ENCODE measurements at places on chromosomes 2 and 18.
A peak's percentile ranks its signal among the peaks of the same experiment; 100 is the strongest.

DNA sequence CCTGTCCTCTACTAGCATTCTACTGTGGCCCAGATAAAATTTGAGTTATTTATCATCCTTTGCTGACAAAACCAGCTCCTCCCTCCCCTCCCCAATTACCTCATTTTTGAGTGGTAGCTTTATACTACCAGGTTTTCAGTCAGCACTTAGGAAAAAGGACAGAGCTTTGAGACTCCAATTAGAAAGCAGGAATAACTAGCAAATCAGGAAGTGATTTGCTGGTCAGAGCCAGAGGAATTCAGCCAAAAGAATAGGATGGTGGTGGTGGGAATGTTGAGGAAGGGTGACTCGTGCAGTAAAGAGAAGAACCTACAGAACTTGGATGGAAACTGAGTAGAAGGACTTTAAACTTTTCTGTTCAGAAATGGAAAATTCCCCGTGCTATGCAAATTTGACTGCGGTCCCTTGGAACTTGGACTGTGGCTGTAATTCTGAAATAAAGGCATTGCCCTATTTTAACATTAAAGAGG is 3.7 kb downstream of the MYL12B start:
- DNase-seq, result peak; percentile 48

GRCh38 chr2:184270660-184271059 is 327.7 kb upstream of the ZNF804A start:
- no peak for DNase-seq

DNA sequence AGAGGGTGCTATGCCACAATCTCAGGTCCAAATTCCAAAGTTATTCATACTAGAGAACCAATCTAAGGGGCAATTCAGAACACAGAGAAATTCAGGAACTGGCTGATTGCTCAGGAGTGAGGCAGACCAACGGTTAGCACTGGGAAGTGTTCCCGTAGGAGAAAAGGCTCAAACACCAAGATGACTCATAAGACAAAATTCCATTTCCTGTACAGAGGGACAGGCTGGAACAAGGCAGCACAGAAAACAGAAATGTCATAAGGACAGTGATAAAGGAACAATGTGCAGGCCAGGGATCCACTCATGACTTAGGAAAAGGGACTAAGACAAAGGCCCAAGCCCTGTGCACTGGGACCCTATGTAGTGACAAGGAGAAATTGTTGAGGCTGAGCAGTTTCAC is 54.2 kb downstream of the PDE1A start:
- DNase-seq, result peak; percentile 87

DNA sequence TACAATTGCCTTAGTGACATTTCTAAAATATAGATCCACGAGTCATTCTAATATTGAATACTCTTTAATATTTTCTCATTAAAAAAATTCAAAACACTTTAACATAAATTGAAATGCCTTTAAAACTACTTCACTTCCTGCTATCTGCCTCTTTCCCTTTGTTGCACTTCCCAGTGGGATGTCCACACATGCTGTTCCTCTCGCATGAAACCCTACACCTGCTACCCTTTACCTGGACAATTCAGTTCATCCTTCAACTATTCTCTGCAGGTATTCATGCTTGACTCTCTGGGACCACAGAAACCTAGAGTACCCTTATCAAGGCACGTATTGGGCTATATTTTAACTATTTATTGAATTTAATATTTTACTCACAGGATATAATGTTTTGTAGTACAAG is 373.3 kb upstream of the GALNT5 start:
- no peak for DNase-seq

GRCh38 chr2:951224-952006 is 766 bp downstream of the SNTG2 start:
- no peak for DNase-seq

- no peak for DNase-seq
Observed at GRCh38 chr2:170092436-170093060, 85.4 kb upstream of the MYO3B start.

- DNase-seq, result peak; percentile 69
Observed at GRCh38 chr2:223727562-223727961, 109.8 kb downstream of the AP1S3 start.

GRCh38 chr18:10546557-10547300 is 20.9 kb downstream of the NAPG start:
- no peak for DNase-seq

DNA sequence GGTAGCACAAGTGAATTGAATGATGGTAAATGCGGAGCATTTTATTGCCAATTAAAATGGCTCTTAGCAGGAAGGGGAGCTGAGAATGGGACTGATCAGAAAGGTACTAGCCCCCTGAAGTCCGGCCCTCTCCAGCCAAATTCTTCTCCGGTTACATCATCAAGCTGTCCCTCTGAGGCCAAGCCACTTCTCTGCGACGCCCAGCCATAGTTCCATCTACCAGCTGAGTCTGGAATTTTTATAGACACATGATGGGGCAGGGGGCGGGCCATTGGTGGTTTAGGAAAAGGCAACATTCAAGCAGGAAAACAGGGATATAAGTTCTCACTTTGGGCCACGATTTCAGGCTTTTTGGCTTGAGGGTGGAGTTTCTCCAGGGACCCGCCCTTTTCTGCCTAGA is 22.7 kb downstream of the RPRM start:
- DNase-seq, result no peak

GRCh38 chr18:3251963-3252277 is 4.3 kb downstream of the MYL12A start:
- no peak for DNase-seq

DNA sequence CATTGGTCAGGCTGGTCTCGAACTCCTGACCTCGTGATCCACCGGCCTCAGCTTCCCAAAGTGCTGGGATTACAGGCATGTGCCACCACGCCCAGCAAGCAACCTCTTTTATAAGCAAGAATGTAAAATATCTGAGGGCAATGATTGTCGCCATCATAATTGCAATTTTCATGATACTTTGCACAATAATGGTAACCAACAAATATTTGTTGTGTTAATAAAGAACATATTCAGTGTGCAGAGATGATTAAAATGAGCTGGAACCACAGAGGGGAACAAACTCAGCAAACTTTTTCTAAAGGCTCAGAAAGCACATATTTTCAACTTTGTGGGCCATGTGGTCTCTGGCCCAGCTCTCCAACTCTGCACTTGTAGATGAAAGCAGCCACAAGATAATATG is 115.2 kb upstream of the SIX2 start:
- DNase-seq, result no peak

GRCh38 chr2:20652673-20653575 is 2.0 kb upstream of the HS1BP3 start:
- no peak for DNase-seq

GRCh38 chr18:47549021-47549540 is 297.6 kb upstream of the SKOR2 start:
- no peak for DNase-seq

- no peak for DNase-seq
Observed at GRCh38 chr18:45106331-45106774, 425.7 kb downstream of the SETBP1 start.

GRCh38 chr2:11930211-11930761 is 183.9 kb downstream of the LPIN1 start:
- no peak for DNase-seq

- DNase-seq, result no peak
Observed at GRCh38 chr2:21052044-21052443, 8.2 kb upstream of the APOB start.

GRCh38 chr2:228447266-228447915 is 265.9 kb upstream of the SPHKAP start:
- no peak for DNase-seq

DNA sequence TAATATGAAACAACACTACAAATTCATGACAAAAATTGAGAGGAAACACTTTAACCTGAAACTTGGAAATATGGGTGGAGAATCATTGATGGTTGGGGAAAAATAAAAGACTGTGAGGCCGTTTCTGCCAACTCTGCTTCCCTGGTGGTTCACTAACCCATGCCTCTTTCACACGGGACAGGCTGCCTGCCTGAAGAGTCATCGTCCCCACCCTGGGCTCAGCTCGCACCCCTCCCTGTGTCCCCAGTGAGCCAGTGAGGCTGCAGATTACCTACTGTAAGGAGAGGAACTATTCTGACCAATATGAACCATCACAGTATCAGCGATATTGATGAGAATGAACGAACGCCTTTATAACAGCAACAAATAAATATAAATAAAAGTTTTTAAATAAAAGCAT is 357.8 kb upstream of the CDH20 start:
- DNase-seq, result no peak

DNA sequence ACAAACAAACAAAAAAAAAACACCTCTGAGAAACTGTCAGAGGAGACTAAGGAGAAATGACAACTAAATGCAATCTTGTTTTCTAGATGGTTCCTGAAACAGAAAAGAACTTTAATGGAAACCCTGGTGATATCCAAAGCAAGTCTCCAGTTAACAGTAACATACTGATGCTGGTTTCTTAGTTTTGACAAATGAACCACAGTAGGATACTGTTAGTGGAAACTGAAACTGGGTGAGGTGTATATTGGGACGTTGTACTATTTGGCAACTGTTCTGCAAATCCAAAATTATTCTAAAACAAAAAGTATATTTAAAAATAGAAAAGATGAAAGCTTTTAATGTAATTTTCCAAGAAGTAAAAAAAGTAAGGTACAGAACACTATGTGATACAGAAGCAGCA is 11.4 kb downstream of the SESTD1 start:
- DNase-seq, result no peak

GRCh38 chr2:241617431-241618154 is 19.4 kb downstream of the THAP4 start:
- no peak for DNase-seq

- DNase-seq, result no peak
Observed at GRCh38 chr18:49855711-49856415, 42.5 kb upstream of the ACAA2 start.

DNA sequence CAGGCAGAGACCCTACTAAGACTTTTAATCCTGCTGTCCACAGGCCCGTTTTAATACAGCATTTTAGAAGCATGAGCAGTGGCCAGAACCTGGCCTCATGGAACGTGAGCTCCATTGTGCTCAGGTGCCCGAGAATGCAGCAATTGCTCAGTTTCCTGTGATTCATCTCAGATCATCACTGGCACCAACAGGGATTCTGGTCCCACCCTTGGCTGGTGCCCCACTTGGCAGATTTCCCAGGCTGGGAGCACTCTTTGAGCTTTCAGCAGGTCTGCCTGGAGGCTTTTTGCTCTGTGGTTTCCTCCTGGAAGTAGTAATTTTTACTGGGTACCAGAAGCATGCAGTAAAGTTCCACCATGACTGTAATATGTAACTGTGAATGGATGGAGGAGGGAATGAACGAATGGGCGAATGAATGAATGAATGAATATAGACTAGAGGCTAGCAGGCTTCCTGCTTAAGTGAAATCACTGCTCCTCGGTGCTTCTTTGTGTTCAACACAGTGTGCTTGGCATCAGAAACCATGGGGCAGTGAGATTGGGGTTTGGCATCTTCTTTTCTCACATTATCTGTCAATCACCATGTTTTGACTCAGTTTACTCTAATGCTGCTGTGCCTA is 312.9 kb downstream of the PRKCE start:
- peak; percentile 99 for DNase-seq

GRCh38 chr2:9139491-9140443 is 66.8 kb upstream of the ASAP2 start:
- peak; percentile 20 for DNase-seq

- DNase-seq, result no peak
Observed at GRCh38 chr2:42792583-42793333, at the start of gene HAAO. Gene HAAO, minus strand, starts transcription at chr2:42792583. Its CDS starts 47 bp downstream, at chr2:42792536.

- no peak for DNase-seq
Observed at GRCh38 chr2:238376884-238377391, 49.8 kb upstream of the ASB1 start.

- peak; percentile 92 for DNase-seq
Observed at GRCh38 chr2:150526827-150527226, 39.4 kb upstream of the RND3 start.

- DNase-seq, result no peak
Observed at GRCh38 chr2:233130481-233131020, 70.4 kb downstream of the INPP5D start.
